Activated naive CD4-positive, alpha-beta T cell (primary cell): ENCODE measurements at places on chromosomes 2 and 18.

DNA sequence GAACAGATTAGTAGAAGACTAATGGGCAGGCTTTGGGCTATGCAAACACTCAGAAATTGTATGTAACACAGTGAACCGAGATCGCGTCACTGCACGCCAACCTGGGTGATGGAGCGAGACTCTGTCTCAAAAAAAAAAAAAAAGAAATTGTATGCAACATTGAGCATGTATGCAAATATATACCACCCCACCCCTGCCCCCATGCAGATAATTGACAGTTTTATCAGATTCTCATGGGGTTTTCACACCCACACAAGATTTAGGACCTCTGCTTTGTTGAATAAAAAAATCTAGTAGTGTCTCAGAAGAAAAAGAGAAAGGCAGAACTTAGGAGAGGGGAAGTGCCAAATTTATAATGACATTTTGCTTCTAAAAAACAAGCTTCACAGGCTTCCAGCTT lies 131.6 kb upstream of the FN1 start:
- DNase-seq: no peak

DNA sequence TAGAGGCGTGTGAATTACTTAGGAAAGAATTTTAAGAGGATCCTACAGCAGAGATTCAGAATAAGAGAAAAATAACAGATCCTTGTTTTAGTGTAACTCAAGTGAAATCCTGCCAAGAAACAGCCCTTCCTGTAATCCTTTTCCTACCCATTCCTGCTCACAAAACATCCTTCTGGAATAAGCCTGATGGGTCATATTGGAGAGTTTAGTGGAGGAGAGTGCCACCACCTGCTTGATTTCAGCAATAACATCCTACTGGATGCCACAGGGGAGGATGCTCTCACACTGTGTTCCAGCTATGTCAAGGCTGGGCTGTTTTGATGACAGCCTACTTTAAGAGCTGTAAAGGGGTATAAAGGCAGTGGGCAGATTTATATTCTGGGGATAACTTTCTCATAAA lies 54.8 kb upstream of the CCDC178 start:
- DNase-seq: no peak

DNA sequence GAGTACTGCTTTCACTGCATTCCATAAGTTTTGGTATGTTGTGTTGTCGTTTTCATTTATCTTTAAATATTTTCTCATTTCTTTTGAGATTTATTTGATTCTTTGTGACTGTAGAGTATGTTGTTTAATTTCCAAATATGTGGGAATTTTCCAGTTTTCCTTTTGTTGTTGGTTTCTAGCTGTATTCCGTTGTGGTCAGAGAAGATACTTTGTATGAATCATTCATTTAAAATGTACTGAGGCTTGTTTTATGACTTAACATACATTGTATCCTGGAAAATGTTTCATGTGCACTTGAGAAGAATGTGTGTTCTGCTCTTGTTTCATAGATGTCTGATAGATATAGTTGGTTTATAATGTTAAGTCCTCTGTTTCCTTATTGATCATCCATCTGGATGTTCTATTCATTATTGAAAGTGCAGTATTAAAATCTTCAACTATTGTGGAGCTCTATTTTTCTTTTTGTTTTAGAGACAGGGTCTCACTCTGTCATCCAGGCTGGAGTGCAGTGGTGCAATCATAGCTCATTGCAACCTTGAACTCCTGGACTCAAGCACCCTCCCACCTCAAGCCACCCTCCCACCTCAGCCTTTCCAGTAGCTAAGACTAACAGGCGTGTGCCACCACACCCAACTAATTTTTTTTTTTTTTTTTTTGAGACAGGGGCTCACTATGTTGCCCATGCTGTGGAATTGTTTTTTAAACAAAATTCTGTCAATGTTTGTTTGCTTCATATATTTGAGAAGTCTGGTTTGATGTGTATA lies 96.8 kb downstream of the TAF4B start:
- DNase-seq: no peak

DNA sequence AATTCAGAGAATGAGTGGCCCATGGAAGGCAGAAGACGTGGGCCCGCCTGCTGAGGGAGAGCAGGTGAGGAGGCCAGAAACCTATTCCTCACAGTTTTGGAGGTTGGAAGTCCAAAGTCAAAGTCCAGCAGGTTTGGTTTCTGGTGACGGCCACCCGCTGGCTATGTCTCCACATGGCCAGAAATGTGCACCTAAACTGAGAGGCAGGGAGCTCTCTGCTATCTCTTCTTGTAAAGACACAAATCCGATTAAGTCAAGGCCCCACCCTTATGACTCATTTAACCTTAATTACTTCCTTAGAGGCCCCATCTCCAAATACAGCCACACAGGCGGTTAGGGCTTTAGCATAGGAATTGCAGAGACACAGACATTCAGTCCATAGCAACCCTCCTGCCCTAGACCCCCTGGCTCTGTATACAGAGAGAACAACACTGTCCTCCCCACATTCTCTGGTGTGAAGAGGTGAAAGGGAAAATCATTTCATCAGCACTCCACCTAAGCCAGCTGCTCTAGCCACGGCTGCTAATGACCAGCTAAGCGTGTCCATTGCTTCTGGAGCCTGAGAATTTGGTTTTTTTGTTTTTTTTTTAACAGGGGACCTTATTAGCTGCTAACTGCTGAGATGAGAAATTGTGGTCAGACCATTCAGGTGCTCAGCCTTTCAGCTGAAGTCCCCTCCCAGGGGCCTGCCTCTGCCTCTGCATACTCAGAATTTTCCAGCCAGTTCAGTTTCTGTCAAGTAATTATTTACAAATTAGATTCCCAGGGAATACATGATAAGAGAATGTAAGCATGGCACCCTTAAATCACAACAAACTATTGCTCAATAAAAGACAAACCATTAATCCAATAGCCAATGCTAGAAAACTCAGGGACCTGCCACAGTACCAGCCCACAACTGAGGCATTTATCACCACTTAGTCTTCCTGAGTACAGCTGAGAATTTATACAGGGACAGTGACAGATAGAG lies 368.7 kb upstream of the ID2 start:
- DNase-seq: no peak

DNA sequence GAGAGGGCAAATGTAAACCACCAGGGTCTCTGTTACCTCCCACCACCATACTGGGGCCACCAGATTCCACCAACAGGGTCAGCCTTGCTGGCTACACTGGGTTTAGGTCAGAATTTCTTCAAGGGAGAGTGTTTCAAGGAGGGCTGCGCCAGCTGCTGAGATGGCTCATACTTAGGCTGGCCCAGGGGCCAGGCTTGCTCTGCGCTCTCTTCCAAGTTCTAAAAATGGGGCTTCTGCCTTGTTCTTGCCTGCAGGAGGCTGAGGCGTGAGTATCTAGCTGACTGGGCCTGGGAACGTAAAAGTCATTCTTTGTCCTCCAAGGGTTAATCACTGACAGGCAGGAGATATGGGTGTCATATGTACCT lies 28.1 kb downstream of the MRPL33 start:
- no peak for DNase-seq

DNA sequence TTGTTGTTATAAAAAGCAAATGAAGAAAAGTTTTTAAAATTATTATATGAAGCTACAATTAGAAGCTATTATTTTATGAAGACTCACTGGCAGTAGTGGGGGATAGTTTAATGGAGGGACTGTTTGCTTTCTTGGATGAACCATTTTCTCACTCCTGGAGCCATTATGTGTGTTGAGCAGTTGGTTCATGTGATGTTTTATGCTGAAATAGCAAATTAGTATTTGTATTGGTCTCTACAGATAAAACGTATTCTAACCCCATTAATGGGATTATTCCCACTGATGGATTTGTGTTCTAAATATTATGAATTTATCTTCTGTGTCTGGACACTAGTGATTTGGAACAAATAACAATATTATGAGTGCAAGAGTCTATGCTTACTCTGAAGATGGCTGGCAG lies 507.5 kb upstream of the FSHR start:
- DNase-seq: no peak

GRCh38 chr18:9694952-9695495 lies 13.1 kb upstream of the RAB31 start:
- DNase-seq: no peak

DNA sequence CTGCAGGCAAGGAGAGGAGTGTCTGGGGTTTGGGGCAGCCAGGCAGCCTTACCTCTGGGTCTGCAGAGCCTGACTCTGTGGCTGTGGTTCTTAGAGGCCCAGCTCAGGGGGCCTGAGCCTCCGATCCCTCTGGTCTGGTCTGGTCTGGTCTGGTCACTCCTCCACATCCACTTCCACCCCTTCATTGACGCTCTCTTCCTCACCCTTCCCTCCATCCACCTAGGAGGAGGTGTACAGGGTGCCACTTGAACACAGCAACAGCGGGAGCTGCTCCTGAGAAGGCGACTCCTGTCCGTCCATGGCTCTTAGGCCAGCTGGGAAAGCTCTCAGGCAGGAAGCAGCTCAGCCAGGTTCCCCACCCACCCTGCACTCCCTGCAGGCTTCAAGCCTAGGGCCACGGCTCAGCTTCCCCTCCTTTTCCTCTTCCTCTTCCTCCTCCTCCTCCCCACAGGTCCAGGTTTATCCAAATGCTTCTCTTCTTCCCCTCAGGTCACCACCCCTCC lies 16.9 kb downstream of the GPR55 start:
- DNase-seq: no peak

- no peak for DNase-seq
Measured at GRCh38 chr2:42961385-42961811, 169.0 kb upstream of the HAAO start.

DNA sequence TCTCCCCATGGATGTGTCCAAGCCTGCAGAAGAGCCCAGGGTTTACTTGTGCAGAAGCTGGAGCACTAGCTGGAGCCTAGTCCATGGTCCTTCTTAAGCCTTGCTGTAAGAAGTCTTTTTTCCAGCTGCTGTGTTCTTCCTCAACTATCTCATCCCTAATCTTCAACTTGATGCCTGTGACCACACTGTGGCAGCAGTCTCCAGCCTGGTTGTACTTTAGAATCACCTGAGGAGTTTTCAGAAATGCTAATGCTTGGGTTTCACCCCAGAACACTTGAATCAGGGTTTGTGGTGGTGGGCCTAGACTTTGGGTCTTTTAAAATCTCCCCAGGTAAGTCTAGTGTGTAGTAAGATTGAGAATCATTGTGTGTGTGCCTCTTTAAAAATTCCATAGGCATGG lies 173.6 kb downstream of the ADCYAP1 start:
- no peak for DNase-seq

GRCh38 chr18:3911413-3911812 lies 461.4 kb downstream of the TGIF1 start:
- DNase-seq: no peak

DNA sequence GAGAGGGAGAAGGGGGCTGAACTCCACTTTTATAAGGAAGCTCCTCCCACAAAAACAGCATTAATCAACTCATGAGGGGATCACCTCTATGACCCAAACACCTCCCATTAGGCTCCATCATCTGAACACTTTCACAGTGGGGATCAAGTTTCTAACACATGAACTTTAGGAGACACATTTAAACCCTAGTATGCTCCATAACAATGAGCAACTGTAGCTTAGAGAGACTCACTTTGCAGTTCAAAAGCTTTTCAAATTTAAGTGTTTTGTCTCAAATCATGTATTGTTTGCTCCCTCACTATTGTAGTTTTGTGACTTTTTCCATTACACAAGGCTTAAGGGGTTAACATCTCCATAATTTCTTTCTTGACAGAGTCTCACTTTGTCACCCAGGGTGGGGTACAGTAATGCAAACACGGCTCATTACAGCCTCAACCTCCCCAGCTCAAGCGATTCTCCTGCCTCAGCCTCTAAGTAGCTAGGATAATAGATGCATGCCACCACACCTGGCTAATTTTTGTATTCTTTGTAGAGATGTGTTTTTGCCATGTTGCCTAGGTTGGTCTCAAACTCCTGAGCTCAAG lies 352.7 kb upstream of the CDH20 start:
- DNase-seq: no peak

DNA sequence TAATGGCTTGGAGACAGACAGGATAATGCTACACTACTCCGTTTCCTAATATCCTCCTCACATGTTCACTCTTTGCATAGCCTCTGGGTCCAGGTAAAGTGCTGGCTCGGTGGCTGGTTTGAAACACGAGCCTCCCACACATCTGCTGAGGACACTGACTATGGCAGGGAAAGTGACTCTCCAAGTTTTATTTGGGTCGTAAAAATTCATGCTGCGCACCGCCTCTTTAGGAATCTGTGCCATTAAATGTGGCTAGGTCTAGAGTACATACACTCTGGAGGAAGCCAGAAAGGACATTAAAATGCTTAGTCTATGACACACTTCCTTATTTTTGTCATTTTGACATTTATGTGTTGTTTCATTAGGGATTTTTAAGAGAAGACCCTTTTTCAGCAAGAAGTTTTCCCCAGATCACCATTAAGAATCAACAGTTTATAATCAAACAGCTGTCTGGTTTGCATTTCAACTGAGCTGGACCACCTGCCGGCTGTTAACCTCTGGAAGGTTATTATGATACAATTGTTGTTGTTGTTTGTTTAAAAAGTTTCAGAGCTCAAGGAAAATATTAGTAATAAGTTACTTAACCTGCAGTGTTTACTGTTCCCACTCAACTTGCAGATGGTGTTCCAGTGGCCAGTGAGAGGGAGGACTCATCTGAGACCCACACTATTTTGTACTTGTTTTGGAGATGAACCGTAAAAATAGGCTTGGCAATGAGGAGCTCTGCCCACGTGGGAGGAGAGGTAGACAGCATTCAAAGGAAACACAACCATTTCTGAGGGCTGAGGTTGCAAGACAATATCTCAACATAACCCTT lies 443.3 kb upstream of the MEIS1 start:
- DNase-seq: no peak

DNA sequence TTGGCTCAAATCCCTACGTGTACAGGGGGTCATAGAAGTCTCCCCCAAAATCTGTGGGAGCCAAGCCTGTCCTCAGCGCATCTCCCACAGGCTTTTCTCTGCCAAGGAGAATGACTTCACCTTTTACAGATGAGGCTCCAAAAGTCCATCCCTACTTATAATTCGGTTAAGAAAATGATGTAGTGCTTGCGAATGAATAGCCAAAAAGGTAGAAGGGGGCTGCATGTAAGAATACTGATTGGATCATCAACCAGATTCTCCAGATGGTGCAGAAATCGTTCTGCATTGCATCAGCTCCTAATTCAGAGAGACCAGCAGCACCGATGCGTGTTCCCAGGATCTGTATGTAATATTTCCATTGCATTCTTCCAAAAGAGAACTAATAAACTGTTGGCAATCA lies 91.9 kb downstream of the EPHA4 start:
- no peak for DNase-seq
